ENCODE measurements at places on chromosomes 11 and 22. TPM values are rescaled to one million over a fixed set of nuclear protein-coding genes. Genes with fewer than 3 reads are reported as not detected.

The ANO5 gene
- total RNA-seq: not detected

The MAPK8IP2 gene
- total RNA-seq: 0.19 TPM

The SLC22A8 gene
- not detected for total RNA-seq

DNA sequence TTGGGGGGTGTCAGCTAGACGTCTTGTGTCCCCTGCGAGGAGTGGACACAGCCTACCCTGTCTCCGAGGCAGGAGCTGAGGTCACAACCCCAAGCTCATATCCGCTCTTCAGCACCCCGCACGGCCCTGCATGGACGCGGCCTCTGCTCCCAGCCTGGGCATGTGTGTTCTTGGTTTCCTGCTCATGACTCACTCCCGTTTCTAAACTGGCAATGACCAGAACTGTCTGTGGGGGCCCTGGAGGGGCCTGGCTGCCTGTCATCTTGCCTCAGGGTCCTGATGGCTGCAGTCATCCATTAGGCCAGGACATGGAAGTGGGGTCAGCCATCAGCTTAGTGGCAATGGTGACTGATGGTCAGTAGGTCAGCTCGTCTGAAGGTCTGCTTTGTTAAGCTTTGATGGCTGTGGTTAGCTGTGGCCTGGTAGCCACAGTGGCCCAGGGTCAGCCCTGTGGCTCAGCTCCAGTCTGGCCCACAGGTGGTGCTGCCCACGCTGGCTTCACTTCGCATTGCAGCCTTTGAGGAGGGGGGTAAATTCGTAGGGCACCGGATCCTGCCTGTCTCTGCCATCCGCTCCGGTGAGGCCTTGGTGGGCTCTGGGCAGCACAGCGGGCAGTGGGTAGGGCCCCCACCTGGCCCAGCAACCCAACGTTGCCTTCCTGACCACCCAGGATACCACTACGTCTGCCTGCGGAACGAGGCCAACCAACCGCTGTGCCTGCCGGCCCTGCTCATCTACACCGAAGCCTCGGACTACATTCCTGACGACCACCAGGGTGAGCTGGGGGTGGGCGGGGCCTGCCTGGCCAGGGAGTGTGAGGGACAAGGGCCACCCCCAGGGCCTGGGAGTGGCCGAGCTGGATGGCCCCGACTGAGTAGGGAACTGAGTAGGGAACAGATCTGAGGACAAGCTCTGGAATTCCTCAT lies 12.0 kb downstream of the PLCB3 start:
- peak; percentile 47 for DNase-seq
- H3K27me3 ChIP-seq: peaks cover 5% of the 10 kb centered on the region

DNA sequence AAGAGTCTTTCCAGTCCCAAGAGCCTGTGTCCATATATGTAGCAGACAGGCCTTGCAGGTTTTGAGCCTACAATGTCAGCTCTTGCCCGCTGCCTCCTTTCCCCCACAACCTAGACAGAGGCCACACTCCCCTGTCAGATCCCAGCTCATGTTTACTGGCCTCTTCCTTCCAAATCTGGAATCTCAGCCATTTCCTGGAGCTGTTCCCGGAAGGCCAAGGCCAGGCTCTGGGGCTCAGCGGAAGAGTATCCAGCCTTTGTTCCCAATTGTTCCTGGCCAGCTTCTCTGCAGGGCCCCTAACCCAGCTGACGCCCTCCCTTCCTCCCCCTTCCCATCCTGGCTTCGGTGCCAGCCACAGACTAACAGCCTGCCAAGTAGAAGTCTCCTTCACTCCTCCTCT lies 1.0 kb upstream of the ROBO4 start:
- peak overlapping the region; percentile 46 for H3K4me3 ChIP-seq
- no peak for DNase-seq
- no peaks in the 10 kb centered on the region for H3K36me3 ChIP-seq
- H3K4me1 ChIP-seq: peaks cover 79% of the 10 kb centered on the region

DNA sequence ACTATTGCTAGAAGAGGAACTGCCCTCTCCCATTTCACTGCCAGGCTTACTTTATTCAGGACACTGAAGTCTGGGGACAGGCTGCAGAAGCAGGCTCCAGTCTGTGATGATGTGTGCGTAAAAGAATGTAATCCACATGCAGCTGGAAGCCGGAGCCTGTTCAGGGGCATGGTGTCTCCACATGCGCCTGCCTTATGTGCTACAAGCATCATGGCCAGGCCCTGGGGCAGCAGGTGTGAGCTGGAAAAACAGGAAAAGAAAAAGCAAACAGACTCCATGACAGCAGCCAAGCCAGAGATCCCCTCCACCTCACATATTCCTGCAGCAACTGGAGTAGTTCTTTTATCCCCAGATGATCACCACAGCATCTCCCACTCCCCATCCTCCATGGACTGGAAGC lies 33.4 kb downstream of the ARFGAP2 start:
- H3K27me3 ChIP-seq: no peaks in the 10 kb centered on the region
- peak; percentile 82 for DNase-seq
- peaks cover under 1% of the 10 kb centered on the region for H3K36me3 ChIP-seq
- peak overlapping the region; percentile 1 for H3K4me3 ChIP-seq
- H3K27ac ChIP-seq: peak overlapping the region; percentile 75

DNA sequence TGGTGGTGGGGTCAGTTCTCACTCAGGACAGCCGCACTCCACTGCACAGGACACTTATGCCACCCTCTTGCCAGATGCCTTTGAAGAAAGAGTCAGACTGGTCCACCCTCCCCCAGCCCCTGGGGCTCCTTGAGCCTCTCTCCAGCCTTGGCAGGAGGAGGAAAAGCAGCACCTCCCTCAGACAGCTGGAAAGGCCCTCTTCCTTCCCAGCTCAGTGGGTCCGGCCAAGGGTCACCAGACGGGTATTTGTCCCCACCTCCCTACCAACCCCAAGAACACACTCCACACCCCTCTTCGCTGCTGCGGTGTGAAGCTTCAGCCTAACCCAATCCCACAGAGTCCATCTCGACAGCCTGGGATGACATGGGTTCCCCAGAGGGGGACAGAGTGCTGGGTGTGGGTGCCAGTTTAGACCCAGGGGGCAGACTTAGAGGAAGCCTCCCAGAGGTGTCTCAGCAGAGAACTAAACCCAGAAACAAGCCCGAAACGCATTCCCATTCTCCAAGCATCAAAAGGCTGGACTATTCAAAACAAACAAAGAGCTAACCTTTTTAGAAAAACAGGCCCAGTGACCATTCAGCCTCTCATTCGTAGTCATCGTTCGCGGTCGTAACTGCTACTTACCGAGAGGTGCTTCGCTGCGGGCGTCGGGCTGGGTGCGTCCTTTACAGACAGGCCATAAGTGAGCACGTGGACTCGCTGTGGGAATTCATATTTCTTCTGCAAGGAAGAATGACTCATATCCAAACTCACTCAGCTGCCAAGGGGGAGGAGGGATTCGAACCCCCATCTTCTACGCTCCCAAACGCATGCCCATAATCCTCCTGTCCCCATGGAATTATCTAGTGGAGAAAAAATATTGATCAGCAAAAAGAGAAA lies 57.5 kb upstream of the ANO1 start:
- H3K27me3 ChIP-seq: peaks cover 28% of the 10 kb centered on the region
- peak overlapping the region; percentile 2 for H3K27ac ChIP-seq
- no peak overlapping the region for H3K4me3 ChIP-seq
- H3K36me3 ChIP-seq: peaks cover 5% of the 10 kb centered on the region
- H3K4me1 ChIP-seq: peaks cover 41% of the 10 kb centered on the region

GRCh38 chr22:24066260-24066659 lies 55.2 kb downstream of the CABIN1 start:
- H3K4me1 ChIP-seq: peaks cover under 1% of the 10 kb centered on the region
- no peaks in the 10 kb centered on the region for H3K27me3 ChIP-seq
- H3K4me3 ChIP-seq: no peak overlapping the region
- no peak for DNase-seq

DNA sequence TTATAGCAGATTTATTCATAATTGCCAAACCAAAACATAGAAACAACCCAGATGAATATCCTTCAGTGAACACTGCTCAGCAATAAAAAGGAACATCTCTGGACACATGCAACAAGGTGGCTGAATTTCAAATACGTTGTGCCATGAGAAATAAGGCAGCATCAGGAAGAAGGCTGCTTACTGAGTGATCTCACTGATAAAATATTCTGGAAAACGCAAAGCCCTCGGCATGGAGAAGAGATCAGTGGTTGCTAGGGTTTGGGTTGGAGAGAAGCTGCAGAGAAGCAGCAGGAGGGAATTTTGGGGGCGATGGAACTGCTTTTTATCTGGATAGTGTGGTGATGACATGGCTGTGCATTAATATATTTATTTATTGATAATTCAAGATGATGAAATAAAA lies 11.0 kb upstream of the SHANK2 start:
- peaks cover 22% of the 10 kb centered on the region for H3K27me3 ChIP-seq
- H3K36me3 ChIP-seq: peaks cover 2% of the 10 kb centered on the region
- DNase-seq: no peak
- H3K4me1 ChIP-seq: peaks cover 7% of the 10 kb centered on the region
- H3K4me3 ChIP-seq: no peak overlapping the region

GRCh38 chr11:131423688-131424087 lies 53.3 kb downstream of the NTM start:
- DNase-seq: no peak
- no peak overlapping the region for H3K27ac ChIP-seq
- peaks cover 8% of the 10 kb centered on the region for H3K27me3 ChIP-seq
- H3K4me1 ChIP-seq: peaks cover 22% of the 10 kb centered on the region

DNA sequence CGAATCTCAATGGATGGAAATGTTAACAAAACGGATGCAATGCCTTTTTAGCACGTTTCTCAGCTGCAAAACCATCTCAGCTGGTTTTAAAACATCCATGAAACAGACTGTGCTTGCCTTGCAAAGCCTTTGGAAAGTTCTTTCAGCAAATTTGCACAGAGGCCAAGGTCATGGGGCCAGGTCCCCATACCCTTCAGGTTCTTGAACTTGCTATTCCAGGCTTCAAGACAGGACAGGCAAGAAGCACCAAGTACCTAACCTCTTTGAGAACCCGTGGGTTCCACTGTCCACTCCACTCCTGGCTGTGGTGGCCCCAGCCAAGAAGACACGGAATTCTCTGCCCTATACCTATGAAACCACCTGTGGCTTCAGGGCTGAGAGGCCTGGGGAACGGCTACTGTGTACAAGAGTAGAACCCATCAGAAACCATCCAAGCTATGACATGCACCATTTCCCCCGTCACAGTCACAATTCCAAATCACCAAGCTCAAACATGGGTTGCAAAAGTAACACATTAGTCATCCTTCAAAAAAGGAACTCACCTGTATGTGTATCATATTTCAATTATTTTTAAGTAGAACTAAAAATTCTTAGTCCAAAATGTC lies 17.0 kb downstream of the TNKS1BP1 start:
- H3K36me3 ChIP-seq: peaks cover 44% of the 10 kb centered on the region
- H3K27ac ChIP-seq: no peak overlapping the region
- peak overlapping the region; percentile 39 for H3K4me3 ChIP-seq
- H3K27me3 ChIP-seq: peaks cover 5% of the 10 kb centered on the region

DNA sequence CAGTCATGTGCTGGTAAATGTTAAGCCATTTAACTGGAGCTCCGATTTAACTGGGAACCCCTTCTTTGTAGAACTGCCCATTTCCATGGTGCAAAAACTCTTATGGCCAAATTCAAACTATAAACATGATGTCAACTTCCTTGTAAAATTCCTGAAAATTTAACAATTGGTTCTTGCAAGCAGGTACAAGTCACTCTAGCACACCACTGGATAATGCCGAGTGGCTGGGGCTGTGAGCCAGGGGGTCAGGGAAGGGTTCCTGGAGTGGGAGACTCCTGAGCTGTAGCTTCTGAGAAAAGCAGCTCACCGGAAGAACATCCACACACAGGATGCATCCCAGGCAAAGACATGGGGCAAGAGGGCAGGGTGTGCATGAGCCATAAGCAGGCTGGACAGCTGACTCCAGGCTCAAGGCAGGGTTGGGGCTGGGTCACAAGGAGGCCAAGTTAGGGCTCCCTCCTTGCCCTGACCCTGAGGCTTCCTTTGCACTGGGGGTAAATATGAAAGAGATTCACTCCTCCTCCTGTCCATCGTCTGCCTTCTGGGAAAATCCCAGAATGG lies 18.2 kb downstream of the P2RY2 start:
- peaks cover 1% of the 10 kb centered on the region for H3K27me3 ChIP-seq
- no peak overlapping the region for H3K27ac ChIP-seq
- no peak overlapping the region for H3K4me3 ChIP-seq

DNA sequence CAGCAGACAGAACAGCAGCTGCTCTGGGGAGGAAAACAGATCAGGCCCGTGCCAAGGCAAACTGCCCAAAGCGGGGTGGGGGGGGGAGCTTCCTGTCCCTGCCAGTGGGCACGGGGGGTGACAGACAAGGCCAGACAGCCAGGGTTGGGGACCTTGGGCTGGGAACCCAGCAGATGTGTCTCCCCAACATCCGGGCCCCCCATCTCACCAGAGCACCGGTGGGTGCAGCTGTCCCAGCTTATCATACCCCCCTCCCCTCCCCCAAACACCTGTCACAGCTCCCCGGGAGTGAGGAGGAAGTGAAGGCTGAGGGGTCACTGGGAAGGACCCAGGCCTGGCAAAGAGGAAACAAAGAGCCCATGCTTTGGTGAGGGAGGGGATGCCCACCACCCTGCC lies 1.3 kb downstream of the PPP1R14B start:
- DNase-seq: no peak
- H3K27ac ChIP-seq: peak overlapping the region; percentile 95
- H3K36me3 ChIP-seq: peaks cover 16% of the 10 kb centered on the region
- H3K27me3 ChIP-seq: peaks cover 4% of the 10 kb centered on the region
- peak overlapping the region; percentile 95 for H3K4me3 ChIP-seq
- H3K4me1 ChIP-seq: peaks cover 32% of the 10 kb centered on the region

GRCh38 chr22:41217553-41218157 lies 12.5 kb downstream of the L3MBTL2 start:
- H3K4me3 ChIP-seq: no peak overlapping the region
- peak; percentile 34 for DNase-seq
- H3K36me3 ChIP-seq: peaks cover 36% of the 10 kb centered on the region
- H3K27ac ChIP-seq: peak overlapping the region; percentile 18
- H3K27me3 ChIP-seq: 0 out of 2 replicates have a peak, but pooled peaks cover 1% of the 10 kb centered on the region

- DNase-seq: no peak
- H3K27me3 ChIP-seq: peaks cover 62% of the 10 kb centered on the region
- H3K4me3 ChIP-seq: no peak overlapping the region
These were observed 27.8 kb downstream of the ANO1 start for GRCh38 chr11:70105755-70106571.

- peaks cover 5% of the 10 kb centered on the region for H3K36me3 ChIP-seq
- peaks cover 42% of the 10 kb centered on the region for H3K4me1 ChIP-seq
- DNase-seq: peak; percentile 33
- peak overlapping the region; percentile 55 for H3K4me3 ChIP-seq
- peaks cover 3% of the 10 kb centered on the region for H3K27me3 ChIP-seq
These were observed 13.2 kb downstream of the MMP3 start for GRCh38 chr11:102830001-102830727.

- DNase-seq: no peak
- H3K4me1 ChIP-seq: peaks cover 18% of the 10 kb centered on the region
- H3K4me3 ChIP-seq: no peak overlapping the region
- H3K27me3 ChIP-seq: peaks cover 3% of the 10 kb centered on the region
- H3K27ac ChIP-seq: no peak overlapping the region
These were observed 16.0 kb downstream of the TBX1 start for GRCh38 chr22:19776433-19777031.

All from HFFc6 (cell line).